ENCODE measurements at places on chromosomes 5 and 9.

DNA sequence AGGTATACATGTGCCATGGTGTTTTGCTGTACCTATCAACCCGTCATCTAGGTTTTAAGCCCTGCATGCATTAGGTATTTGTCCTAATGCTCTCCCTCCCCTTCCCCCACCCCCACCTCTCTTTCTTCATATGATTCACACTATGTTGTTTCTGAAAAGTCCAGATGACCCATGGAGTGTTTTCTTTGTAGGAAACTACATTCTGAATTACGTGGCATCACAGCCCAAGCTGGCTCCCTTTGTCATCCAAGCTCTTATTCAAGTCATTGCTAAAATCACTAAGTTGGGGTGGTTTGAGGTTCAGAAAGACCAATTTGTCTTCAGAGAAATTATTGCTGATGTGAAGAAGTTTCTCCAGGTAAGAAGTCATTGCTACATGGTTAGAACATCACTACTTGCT, 30.4 kb downstream of the RANBP17 start:
- DNase-seq, result no peak

DNA sequence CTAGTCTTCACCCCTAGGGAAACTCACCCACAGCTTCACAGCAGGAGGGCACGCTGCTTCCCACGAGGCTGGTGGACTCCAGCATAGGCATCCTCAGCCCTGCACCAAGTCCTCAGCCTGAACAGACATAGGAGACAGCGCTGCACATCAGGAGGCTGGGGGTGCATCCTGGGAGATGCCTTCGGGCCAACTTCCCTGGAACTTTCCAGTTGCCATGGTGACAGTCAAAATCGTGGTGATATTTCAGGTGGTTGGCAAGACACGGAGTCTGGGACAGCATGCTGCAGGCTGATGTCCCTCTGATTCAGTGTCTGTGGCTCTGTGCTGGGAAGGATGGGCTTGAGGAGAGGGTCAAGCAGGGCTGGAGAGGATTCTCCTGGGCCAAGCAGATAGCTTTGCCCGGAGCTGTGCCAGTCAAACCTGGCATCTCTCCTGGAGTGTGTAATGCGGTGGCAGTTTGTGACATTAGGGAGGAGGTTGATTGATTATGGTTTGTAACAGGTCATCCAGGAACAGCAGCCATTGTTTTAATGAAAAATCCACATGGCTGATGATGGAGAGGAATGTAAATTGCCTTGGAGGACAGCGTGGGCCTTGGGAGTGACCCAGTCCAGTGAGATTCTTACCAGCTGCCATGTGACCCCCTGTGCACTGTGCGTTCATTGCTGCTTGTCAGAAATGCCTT, 35.6 kb upstream of the SEMA4D start:
- no peak for DNase-seq

DNA sequence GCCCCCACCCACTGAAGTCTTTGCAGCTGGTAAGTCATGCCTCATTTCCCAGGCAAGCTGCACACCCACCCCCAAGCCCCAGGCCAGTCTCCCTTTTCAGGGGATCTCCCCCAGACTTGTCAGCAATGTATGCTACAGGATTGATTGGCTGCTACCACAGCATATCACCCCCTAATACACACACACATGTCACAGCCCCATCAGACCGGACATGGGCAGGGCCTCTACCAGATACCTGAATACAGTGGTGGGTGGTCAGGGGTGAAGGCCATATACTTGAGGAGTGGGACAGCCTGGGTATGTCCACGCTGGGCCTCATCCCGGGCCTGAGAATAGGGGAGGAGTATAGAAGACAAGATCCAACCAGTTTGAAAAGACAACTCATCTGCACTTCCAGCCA, 63.4 kb upstream of the ARAP3 start:
- DNase-seq, result no peak

DNA sequence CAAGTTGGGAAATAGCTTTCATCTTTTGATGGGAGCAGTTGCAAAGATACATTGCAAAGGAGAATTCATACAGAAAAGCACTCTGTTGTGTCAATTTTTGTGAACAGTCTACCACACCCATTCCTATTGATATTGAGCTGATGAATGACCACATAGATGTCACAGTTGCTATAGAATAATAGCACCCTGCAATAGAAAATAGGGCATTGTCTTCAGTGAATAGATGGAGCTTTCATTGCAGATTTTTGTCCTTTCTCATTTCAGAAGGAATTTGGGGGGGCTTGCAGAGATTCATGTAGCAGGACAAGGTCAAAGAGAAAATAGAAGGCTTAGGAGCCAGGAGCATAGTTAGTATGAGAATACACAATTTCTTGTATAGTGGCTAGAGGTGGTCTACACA, 237.9 kb downstream of the TMEM38B start:
- no peak for DNase-seq

DNA sequence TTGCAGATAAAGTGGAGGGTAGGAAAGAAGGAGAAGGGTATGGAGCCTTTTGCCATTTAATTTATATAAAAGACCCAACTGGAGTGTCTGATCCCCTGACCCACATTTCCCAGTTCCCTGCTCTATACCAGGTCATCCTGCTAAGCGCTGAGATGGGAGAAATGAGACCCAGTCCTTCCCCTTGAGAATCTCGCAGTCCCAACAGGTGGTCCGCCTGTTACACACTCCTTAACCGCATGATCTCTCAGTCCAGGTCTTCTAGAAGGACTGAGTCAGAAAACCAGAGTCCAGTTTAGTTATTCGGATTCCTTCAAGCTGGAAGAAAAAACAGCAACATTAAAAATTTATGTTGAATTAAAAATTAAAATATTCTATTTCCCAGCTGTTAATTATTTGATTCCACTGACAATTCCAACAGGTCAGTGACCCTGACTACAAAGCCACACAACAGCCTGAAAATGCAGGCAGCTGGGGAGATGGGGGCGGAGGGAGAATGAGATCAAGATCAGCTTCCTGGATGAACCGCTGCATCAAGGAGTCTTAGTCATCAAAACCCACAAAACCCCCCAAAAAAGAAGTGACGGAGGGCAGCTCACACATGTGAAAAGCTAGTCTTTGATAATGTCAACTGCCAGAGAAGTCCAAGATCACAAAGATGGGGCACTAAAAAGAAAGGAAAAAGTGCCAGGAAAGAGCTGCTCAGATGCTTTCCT, 44.0 kb downstream of the GGTA1 start:
- no peak for DNase-seq

GRCh38 chr5:66144834-66145390, 812 bp downstream of the SREK1 start:
- no peak for DNase-seq

GRCh38 chr5:40389591-40389990, 290.1 kb upstream of the PTGER4 start:
- DNase-seq, result no peak

GRCh38 chr5:120874081-120874862, 410.2 kb downstream of the PRR16 start:
- no peak for DNase-seq

DNA sequence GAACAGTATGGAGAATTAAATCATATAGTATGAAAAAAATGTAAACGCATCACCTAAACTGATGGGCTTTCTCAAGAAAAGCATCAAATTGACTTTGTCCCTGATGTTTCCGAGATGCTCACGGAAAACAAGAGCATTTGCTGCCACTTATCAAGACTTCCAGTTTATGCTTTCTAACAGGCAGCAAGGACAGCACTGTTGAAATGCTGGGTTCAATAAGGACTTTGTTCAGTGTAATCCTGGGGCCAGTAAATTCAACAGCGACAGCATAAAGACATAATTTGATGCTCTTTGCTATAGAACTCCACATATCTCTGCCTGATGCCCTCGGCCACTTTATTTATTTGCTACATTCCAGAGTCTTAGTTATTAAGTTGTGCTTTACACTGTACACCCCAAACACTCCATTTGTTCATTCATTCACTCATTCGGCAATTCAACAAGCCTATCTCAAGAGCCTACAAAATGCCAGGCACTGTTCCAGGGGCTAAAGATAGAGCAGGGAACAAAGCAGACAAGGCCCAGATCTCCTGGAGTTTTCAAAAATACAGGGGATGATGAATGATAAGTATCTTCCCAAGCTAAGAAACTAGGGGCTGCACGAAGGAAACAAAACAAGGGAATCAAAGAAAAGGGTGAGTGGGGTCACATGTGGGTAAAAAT, 294.6 kb downstream of the ZNF608 start:
- DNase-seq, result no peak

DNA sequence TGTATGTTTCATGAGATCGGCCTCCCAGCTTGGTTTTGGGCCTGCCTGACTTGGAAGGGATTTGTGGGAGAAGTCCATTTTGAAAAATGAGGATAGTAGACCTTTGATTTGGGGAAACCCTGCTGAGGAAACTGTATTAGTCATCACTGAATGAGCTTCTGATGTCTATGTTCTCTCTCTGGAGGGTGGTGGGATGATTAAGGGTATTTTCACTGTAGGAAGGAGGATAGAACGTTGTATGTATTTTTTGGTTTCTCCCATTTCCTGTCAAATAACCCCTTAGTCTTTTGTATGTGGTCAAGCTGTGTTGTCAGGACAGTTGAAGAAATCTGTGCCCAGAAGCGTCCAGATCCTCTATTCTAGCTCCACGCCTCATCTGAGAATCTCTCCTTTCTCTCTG, 151.9 kb downstream of the INSYN2B start:
- DNase-seq, result no peak

GRCh38 chr9:19216466-19216865, 14.0 kb upstream of the DENND4C start:
- no peak for DNase-seq

- DNase-seq, result no peak
These were observed 42.3 kb upstream of the JMY start for GRCh38 chr5:79193643-79194042.

GRCh38 chr9:3858961-3859360, 333.2 kb upstream of the RFX3 start:
- no peak for DNase-seq

DNA sequence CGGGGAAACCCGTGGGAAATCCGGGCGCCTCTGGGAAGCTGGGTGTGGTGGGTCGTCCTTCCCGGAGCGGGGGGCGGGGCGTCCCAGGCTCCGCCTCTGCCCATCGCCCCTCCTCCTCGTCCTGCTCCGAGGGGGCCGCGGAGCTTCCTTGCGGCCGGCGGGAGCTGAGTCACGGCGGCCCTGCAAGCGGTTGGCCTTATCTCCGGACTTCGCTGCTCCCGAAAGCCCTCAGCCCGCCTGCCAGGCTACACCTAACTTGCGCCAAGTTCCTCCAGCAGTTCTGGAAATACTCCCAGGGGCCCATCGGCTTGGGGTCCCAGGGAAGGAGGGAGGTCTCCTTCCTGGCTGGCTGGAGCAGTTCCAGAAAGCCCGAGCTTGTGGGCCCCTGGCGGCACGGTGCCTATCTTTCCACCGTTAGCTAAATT, 54.1 kb upstream of the CDKN2AIPNL start:
- peak; percentile 89 for DNase-seq

DNA sequence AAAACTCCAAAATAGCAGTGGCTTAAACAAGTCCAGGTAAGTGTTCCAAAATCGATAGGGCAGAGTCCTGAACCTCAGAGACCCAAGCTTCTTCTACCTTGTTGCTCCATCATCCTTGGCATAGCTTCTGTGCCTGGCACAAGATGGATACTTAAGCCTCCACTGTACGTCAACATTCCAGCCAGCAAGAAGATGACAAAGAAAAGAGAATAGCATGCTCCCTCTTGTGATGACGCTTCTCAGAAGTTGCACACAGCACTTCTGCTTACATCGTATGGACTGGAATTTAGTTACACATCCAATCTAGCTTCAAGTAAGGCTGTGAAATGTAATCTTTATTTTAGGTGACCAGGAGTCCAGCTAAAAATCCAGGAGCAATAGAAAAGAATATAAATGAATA, 227.4 kb downstream of the ESM1 start:
- DNase-seq, result no peak

DNA sequence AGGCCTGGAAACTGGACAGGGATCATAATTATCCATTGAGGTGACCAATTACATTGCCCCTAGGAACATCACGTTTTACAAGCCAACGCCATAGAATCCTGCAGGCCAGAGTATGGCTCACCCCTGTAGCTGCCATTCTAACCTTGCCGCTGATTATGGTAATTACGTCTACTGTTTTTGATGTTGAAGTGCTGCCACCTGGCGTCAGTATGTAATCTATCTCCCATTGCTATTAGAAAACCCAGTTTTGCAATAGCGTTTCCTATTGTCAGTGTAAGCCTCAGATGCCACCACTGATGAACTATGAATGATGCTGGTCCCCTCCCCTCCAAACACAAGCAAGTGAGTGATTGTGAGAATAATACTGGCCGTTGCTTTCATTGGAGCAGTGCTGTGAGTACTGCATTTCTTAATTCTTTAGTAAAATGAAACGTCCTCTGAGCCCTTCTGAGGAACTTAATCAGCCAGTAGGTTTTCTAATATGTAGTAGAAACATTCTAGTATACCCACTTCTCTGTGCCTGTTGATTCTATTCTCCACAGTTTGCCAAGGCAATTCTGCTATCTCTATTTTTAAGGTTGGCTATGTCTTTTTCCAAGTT, 100.5 kb upstream of the NMUR2 start:
- DNase-seq, result peak; percentile 61

- peak; percentile 45 for DNase-seq
These were observed 98.4 kb upstream of the CPLX2 start for GRCh38 chr5:175772747-175773533.

- no peak for DNase-seq
These were observed 257.9 kb downstream of the SGCD start for GRCh38 chr5:156584871-156585270.

DNA sequence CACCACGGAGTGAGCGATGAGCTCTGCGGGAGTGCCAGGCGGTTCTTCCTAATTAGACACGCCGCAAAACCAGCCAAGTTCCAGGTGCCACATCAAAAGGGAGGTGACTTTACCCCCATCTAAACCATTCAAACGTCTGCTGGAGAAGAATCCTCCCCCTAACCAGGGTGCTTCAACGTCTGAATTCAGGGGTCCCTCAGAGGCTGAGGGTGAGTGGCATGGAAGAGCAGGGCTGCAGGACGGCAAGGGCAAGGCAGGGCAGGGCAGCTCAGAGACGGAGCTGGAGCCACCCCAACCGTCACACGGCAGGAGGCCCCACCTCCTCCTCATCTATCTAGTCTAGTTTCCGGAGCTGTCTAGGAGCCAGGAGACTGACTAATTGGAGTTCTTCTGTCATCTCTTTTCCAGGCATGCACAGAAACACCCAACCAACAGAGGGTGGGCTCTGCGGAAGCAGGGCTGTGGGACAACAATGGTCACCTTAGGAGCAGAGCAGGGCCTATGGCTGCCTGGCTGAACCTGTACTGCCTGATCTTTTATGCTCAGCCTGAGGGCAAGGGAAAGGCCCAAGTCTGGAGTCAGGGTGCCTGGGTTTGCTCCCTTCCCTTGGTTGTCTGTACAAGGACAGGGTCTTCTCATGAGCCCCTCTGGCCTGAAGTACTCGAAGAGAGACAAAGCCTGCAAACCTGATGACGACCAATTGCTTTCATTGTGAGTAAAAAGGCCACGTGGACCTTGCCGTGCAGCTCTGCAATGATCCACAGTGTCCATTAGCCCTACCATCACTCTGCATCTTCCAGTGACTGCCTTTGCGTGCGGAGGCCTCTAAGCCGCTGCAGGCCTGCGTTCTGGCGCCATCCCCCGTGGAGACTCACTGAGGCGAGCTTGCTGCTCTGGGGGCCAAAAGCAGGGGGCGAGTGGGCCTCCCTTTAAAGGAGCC, 81.0 kb upstream of the SLC25A51 start:
- no peak for DNase-seq

- no peak for DNase-seq
These were observed 64.5 kb downstream of the PRR16 start for GRCh38 chr5:120528609-120529008.

All from WTC11 (cell line).